ENCODE measurements at places on chromosomes 7 and 10.

DNA sequence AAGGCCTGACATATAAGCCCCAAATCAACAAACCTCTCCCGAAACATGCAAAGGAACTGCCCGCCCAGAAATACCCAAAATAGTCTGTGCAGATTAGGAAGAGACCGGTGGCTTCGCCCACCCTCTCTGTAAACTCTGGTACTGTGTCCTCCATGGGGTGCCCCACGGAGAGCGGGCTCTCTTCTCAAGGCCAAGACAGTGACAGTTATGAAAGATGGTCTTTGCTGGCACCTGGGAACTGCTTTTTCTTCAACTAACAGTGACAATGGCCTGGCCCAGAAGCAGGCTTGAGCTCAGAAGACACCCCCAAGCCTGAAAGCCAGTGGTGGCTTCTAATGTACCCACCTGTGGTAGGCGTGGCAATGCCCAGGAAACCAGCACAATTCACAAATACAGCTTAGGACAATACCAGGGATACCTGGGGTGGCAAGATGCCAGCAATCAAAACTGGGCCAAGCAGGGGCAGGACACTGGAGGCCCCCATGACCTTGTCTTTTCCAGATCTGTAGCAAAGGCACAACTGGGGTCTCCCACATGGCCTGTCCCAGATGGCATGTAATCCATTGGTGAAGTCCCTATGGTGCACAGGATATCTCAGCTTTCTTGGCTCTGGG is 107.6 kb downstream of the NEURL1 start:
- DNase-seq = no peak

DNA sequence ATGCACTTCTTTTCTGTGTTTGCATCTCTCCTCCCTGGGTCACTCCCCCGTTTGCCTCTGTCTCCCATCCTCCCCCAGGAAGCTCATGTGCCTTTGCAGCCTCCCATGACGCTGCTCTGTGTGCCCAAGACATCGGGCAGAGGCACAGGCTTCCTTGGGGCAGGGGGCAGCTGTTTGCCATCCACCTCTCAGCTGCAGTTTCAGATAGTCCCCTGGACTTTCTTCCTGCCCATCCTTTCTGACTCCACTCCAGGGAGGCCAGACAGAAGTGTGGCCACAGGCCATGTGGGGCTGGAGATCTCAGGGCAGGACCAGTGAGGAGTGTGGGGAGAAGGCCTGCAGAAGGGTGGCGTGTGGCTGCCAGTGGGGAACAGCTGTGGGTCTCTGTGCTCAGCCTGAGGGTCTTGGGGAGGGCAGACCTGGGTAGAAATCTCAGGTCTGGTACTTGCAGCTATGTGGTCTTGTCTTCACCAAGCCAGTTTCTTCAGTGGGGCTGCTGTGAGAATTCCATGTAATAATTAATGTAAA is 10.6 kb upstream of the SAMD8 start:
- DNase-seq = no peak

DNA sequence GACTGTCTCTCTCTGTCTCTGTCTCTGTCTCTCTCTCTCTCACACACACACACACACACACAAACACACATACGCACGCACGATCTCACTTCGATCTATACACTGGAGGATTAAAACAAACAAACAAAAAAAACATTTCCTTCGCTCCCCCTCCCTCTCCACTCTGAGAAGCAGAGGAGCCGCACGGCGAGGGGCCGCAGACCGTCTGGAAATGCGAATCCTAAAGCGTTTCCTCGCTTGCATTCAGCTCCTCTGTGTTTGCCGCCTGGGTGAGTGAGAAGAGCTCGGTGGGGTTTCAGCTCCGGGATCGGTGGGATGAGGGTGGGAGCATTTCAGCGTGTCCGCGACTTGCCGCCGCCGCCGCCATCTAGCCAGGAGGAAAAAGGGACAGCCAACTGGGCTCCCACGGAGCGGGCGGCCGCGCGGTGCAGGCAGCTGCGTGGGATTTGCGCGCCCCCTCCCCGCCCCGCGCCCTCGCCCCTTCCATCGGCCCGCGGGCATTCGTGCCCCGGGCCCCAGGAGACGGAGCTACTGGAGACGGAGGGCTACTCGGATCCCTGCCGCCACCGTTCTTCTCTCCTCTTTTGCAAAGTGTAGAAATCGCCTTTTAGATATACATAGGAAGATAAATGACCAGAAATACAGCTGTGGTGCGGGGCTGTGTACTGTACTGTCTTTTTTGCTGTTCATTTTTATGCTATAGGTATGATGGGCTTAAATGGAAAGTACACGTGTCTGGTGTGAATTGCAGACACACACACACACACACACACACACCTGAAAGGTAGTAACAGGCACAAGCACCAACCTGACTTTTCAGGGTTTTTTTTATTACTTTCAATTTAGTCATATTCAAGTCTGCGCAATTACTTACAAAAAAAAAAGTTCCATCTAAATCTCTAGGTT is 581 bp downstream of the PTPRZ1 start:
- no peak for DNase-seq

- DNase-seq = no peak
Observed at GRCh38 chr10:32002531-32002930, 53.7 kb downstream of the KIF5B start.

DNA sequence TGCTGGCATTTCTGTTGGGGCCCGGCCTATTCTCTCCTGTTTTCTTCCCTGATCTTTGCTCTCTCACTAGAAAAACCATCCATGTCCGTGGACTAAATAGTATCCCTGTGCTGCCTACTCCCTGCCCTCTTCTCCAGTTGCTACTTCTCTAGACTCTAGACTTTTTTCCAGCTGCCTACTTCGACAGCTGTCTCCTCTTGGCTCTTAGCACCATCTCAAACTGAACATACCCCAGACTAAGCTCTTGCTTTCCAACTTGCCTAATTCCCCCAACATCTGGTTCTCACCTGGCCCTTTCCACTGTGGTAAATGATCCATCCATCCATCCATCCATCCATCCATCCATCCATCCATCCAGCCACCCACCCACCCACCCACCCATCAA is 19.5 kb downstream of the ADCYAP1R1 start:
- DNase-seq = no peak

GRCh38 chr7:15782656-15783055 is 96.2 kb upstream of the MEOX2 start:
- DNase-seq = no peak

- no peak for DNase-seq
Observed at GRCh38 chr10:130160775-130161174, 24.6 kb downstream of the GLRX3 start.

DNA sequence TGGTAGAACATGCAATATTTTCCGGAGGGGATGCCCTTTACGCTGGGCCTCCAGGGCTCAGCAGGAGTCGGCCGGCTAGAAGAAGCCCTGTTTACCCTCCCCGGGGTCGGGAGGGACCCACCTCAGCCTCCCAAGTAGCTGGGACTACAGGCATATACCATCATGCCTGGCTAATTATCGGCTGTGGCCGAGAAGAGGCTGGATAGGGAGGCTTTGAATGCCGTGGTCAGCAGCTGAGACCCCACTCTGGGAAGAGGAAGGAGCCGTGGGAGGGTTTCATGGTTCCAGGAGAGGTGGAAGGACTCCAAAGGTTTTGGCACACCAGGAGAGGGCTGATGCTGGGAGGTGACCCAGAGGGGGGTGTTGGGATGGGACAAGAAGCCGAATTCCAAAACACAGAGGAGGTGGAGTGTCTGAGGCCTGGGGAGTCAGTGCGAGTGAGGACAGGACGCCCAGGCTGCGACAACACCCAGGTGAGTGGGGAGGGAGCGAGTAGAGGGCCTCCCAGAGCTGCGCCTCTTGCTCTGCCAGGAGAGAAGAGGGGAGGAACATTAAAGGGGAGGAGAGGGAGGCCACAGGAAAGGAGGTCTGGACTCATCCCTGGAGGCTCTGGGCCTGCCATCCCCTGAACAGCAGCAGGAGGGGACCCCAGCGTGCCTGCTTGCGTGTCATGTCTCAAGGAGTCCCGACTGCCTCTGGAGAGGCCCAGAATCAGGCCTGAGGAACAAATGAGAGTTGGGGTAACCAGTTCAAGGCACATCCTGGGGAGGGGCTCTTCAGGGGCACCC is 19.6 kb downstream of the GRID2IP start:
- no peak for DNase-seq

DNA sequence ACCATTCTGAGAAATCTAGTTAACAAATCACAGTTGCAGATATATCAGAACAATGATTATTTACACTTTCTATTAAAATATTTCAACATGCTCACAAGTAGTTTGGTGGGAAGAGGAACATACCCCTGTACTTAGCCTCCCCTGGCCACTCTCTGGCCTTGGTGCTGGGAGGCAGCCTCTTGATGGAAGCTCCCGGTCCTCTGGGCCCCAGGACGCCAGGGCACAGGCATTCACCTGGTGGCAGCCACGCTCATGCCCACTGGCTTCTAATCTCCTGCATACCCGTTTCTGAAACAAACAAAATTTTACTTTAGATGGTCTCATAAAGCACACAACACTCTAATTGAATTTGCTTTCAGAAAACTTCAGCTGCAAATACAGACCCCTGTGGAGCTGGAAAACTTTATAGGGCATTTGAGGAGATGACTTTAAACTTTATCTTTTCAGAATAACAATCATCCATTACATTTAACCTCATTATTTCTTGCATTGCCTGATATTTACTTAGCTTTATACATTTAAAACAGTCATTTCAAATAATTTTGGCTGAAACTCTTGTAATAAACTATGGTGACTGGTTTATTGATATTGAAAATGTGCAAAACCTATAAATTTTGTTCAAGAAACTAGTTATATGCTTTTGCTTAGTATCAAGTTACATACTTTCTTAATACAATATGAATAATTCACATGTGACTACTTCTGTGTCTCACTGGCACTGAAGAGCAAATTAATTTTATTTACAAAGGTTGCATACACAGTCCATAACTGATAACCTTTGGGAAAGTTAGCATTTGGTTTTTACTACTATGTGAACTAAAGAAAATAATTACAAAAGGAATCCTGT is 30.8 kb downstream of the C10orf143 start:
- DNase-seq = no peak

GRCh38 chr7:131745390-131746248 is 189.2 kb upstream of the PODXL start:
- DNase-seq = no peak

GRCh38 chr7:28955356-28955717 is 2.8 kb downstream of the TRIL start:
- DNase-seq = no peak

DNA sequence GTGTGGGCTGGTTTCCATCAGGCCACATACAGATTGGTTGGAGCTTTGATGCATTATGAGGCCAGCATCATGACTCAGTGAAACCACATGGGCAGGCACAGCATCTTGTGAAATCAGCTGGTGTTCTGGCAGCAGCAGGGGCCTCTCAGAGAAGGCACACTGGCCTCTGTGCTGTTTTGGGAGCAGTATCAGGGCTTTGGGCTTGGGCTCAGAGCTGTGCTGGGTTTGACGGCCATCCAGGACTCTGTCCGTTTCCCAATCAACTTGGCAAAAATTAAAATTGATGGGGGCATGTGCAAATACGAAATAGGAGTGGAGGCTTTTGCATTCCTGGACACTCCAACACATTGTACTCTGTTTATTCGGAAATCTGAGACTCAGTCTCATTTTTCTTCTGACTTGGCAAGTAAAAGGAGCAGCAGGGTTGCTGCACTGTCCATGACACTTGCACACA is 190.9 kb downstream of the BMPER start:
- DNase-seq = no peak

- DNase-seq = no peak
Observed at GRCh38 chr10:6128591-6129251, 39.9 kb downstream of the RBM17 start.

- peak; percentile 71 for DNase-seq
Observed at GRCh38 chr7:101173752-101174244, 6.3 kb downstream of the NAT16 start.

- DNase-seq = no peak
Observed at GRCh38 chr7:7706101-7706511, 12.3 kb downstream of the RPA3 start.

GRCh38 chr10:100291356-100291755 is 4.9 kb upstream of the BLOC1S2 start:
- no peak for DNase-seq

- no peak for DNase-seq
Observed at GRCh38 chr7:116200963-116201362, 9.4 kb upstream of the TES start.

DNA sequence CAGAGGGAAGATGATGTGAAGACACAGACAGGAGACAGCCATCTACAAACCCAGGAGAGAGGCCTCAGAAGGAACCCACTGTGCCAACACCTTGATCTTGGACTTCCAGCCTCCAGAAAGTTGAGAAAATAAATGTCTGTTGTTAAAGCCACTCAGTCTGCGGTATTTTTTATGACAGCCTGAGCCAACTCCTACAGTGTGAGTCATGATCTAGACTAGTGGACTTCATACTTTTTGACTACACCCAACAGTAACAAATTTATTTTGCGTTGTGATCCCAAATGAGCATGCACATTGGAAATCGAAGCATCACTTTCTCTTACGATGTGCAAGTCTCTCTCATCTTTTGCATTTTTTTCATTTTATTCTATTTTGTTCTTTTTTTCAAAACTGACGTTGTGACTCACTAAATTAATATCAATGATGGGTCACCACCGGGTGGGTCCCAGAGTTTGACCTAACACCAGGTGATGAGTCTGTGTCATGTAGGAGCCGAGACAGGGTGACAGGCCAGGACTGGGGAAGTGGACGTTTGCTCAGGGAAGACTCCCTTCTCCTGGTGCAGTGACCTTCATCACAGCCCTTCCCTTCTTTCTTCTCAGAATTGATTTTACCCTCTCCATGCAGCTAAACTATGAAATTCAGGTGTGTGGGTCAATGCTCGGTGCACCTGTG is 28.9 kb downstream of the PHYH start:
- no peak for DNase-seq

DNA sequence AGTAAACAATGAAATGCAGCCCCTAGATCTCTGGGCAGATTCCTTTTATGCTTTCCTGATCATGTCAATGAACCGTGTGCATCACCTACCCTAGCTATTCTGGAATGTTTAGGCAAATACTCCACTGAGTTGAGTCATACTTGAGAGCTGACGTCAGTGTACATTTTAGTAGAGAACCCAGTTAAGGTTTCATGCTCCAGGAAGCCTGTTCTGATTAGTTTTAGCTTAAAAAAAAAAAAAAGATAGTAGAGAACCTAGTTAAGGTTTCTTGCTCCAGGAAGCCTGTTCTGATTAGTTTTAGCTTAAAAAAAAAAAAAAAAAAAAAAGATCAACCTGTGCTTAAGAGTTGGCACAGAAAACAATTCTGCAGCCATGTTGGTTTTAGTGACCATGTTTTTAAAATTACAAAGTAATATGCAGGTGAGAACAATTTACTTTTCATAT is 3.7 kb upstream of the MCU start:
- no peak for DNase-seq

Data from CD8-positive, alpha-beta memory T cell (primary cell).